Fibroblast of skin of left quadriceps (primary cell): ENCODE measurements at places on chromosomes 7 and 10.
A peak's percentile ranks its signal among the peaks of the same experiment; 100 is the strongest.

DNA sequence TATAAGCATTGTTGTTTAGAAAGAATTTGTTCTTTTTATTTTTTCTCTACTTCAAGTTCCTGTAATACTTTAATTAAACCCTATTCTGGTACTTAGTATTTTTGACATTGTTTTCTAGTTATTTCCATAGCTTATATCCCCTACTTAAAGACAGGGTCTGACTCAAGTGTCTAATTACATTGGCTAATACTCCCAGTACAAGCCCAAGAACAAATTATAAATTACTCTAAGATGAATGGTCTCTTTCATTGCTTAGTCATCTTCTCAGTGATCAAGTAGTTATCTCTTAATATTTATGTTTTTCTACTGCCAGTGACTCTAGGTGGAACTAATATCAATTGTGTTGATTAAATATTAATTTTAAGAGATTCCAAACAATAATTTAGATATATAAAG, 21.6 kb downstream of the AHR start:
- no peak for DNase-seq

- no peak for DNase-seq
Measured at GRCh38 chr7:6725003-6725402, 18.3 kb upstream of the ZNF12 start.

DNA sequence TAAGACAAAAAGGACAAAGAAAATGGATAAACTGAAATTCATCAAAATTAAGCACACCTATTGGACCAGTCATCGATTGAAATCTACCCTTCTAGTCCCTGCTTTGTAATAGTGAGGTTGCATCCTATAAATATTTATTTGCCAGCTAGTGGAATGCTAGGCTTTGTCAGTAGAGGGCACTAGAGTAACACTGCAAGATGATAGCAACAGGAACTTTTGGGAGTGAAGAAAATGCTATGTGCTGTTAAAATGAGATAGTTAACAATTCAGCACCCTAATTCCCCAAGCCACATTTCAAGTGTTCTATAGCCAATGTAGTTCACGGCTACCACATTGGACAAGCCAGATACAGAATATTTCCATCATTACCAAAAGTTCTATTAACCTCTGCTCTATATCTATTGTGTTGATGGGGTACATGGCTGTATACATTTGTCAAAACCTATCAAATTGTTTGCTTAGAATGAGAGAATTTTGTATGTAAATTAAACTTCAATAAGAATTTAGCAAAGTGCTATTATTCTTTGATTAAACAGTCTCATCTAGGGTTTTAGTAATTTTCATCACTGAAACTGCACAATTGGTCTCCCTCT, 69.8 kb downstream of the LSMEM1 start:
- DNase-seq, result peak; percentile 29

GRCh38 chr7:29500719-29501118, 62.9 kb upstream of the PRR15 start:
- no peak for DNase-seq

DNA sequence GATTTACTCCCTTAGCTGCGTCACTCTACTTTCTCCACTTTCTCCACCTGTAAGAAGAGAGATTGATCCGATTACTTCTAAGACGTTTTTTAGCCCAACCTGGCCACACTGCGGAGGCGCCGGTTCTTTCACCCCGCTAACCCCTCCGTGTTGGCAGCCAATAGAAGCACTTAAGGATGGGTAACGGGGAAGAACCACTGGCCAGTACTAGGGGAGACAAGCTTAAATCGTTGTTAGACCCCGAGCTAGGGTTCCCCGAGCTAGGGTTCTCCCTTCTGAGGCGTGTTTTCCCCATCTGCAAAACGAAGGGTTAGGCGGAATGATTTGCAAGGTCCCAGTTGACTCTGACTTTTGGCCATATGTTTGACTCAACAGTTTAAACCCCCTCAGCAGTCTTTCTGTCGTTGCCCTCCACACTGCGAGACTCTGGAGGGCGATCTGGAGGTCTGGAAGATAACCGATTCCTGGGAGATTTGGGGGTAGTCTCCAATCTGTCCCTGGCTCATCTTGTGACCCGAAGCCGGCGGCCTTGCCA, 644 bp downstream of the UMAD1 start:
- DNase-seq, result no peak

DNA sequence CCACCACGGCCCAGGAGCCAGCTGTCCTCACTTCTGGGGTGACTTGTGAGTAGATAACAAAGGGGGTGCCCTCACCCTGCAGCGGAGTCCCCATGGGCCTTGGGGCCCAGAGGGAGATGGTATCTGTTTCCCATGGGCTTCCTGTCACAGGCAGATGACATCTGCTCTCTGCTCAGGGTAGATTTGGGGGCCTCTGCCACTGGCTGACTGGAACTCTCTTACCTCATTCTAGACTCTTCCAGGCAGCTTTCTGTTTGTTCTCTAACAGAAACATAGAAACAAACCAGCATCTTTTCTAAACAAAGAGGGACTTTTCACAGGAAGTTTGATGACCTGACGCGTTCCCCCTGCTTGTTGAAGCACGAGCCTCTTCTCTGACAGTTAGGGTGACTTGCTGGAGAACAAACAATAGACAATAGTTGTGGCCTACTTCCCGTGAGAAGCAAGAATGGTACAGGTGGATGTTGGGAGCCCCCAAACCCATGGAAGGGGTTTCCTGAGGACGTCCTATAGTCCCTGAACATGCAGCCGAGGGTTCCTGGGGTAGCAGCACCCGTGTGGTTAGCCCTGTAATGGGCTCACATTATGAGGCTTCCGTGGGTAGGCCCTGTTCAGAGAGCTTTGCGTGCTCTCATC, 61.6 kb downstream of the GRK5 start:
- no peak for DNase-seq

GRCh38 chr7:101156277-101156676, 2.0 kb downstream of the AP1S1 start:
- DNase-seq, result no peak

DNA sequence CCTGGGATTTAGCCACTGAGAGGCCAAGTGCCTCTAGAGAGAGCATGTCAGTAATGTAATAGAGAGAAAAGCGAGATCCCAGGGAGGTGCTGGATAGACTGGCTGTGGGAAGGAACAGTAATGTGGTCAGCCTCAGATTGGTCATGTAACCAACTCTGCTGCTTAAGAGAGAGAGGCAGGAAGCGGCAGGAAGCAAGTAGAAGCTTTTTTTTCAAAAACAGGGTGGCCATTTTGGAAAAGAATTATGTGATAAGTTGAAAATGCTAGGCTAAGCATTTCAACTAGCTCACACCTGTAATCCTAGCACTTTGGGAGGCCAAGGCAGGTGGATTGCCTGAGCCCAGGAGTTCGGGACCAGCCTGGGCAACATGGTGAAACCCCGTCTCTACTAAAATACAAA, 3.7 kb upstream of the PCOLCE start:
- DNase-seq, result no peak

- no peak for DNase-seq
Measured at GRCh38 chr10:8628351-8628750, 573.9 kb downstream of the GATA3 start.

DNA sequence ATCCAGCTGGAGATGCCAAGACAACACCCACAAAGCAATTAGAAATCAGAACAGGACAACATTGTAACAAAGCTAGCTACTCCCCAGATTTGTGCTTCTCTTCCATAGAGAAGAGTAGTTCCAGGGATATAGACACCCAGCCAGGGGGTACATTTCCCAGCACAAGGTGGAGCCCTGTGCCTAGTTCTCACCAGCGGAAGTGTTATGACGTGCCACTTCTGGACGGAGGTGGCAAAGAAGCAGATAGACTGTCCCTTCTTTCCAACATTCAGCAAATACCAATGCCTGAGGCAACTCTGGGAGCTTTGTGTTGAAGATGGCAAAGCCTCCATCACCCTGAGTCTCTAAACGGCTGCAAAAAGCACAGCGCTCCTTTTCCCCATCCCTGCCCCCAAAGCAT, 23.4 kb upstream of the GSAP start:
- DNase-seq, result no peak

DNA sequence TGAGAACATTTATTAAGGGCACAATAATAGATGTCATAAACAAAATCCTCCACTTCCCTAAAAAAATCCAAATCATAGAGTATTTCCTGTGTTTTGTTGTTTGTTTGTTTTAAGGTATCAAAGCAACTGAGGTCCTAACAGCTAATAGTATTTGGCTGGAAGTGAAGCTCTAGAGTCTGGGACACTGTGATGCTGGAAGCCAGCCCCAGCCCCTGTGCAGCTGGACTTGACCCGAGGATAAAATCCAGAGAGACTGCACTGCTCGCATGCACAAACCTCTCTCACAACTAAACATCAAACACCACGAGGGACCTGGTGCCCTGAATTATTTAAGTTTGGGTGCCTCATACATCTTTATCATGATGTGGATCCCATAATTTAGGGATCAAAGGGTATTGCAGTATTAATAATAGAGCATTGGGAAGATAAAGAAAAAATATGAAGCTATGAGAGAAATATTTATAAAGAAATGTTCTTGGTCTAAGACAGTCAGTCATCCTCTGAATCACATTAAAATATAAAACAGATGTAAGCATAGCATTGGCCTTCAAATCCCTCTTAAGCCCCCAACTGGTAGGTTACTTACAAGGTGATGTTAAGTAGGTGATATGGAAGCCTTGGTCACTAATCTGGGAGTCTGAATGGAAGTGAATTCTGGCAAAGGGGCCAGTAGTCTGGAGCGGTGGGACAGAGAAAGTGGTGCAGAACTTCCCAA, 44.4 kb downstream of the CUBN start:
- no peak for DNase-seq

- no peak for DNase-seq
Measured at GRCh38 chr10:71048971-71049615, 160.7 kb upstream of the PCBD1 start.

DNA sequence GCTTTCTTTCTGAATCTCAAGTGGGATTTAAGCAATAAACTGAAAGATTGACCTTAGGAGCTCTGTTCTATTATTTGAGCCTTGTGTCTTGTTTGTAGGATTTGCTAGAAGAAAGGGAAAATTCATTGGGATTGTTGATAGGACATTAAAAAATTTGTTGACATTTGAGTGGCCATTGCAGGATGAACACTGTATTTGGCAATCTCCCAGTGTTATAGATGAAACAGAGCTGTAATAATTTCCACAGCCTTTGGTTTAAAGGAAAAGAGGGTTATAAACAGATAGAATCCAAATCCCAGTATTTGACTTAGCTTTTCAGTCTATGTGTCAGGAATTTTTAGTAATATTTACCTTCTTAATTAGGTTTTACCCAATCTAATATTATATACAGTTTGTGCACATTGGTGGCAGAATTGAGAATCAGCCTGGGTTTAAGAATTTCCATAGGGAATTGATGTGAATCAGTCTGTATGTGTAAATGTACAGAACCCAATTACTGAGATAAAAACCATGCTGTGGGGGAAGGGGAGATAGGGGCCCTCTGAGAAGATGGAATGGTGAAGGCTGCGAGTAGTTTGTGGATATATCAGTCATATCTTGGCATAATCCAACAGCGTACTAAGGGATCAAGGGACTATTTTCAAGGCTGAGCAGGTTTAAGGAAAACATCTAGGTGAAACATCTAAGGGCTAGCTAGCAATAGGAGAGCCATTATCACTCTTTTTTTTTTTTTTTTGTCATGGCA, 6.5 kb downstream of the SGPL1 start:
- DNase-seq, result no peak

- no peak for DNase-seq
Measured at GRCh38 chr10:29243750-29244149, 45.1 kb upstream of the LYZL1 start.

DNA sequence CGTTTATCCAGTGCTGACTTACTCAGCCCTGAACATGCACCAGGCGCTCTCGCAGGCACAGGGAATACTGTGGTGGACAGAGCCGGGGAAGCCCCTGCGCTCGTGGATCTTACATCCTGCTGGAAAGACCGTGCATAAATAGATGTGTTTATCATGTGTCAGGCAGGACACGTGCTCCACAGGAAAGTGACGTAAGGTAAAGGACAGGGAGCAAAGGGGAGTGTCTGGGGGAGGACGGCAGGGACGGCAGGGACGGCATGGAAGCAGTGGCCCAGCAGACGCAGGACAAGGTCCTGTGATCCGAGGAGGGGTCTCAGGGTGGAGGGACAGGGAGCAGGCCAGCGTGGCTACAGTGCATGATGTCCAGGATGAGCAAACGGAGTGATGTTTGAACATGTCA, 410.5 kb downstream of the PAXIP1 start:
- DNase-seq, result no peak

- no peak for DNase-seq
Measured at GRCh38 chr10:75097666-75098285, 13.7 kb upstream of the SAMD8 start.

- DNase-seq, result no peak
Measured at GRCh38 chr10:30863516-30864210, 168.0 kb downstream of the ZNF438 start.

DNA sequence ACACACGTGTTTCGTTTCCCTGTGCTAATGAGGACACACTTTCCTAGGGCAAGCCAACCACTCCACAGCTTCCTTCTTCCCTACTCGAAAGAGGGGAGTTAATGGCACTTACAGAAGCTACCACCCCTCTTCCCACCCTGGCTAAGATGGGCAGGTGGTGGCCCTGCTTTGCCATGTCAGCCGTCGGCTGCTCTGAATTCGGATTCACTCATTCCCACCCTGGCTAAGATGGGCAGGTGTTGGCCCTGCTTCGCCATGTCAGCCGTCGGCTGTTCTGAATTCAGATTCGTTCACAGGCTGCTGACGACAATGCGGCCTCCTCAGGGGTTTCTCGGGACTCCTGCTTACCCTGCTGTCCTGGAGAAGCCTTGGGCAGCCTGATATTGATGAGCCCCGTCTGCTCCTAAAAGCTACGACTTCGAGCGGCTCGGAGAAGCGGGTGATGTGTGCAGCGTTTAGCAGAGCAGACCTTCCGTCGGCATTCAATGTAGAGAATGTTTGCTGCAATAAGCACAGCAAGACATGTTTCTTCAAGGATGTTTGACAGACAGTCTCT, 56.2 kb upstream of the PPP2R2D start:
- DNase-seq, result no peak

- peak; percentile 34 for DNase-seq
Measured at GRCh38 chr7:127715901-127716300, 63.9 kb downstream of the SND1 start.

DNA sequence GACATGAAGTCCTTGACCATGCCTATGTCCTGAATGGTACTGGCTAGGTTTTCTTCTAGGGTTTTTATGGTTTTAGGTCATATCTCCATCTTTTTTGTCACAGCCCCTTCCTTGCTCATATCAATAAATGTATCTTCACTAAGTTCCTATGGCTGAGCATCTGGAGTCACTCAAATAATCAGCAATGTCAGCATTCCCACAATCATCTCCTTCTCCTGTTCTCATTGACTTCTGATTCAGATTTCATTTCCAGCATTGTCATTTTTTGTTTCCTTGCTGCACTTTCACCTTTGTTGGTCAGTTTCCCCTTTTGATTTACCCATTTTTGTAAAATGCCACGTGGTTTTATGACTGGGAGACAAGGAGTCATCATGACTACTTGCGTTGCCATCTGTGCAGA, 181.2 kb downstream of the BICC1 start:
- no peak for DNase-seq

DNA sequence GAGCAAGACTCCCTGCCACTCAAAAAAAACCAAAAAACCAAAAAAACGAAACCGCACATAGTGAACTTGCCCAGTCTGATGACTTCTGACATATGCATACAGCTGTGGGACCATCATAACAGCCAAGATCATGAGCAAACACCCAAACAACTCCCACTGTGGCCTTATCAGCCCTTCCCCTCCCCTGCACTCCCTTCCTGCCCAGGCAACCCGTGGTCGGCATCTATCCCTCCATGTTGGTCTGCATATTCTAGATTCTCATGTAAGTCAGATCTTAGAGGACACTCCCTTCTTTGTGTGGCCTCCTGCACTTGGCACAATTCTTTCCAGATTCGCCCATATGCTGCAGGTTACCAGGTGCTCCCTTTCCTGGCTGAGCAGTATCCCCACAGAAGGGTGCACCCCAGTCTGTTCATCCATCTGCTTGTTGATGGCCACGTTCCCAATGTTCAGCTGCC, 72.8 kb downstream of the GNA12 start:
- no peak for DNase-seq
